ENCODE measurements at places on chromosomes 4 and X. TPM values are rescaled to one million over a fixed set of nuclear protein-coding genes. Genes with fewer than 3 reads are reported as not detected.

LAS1L gene
- 16.6 TPM for total RNA-seq

MAGEC3 gene
- not detected for total RNA-seq

ZCCHC18 gene
- 0.52 TPM for total RNA-seq

DRD5 gene
- total RNA-seq: not detected

TRIM61 gene
- 3.0 TPM for total RNA-seq

MAB21L2 gene
- 4.6 TPM for total RNA-seq

MEPE gene
- not detected for total RNA-seq

ADH1A gene
- total RNA-seq: not detected

L1CAM gene
- total RNA-seq: 4.6 TPM

IRS4 gene
- not detected for total RNA-seq

HSFX2 gene
- total RNA-seq: 0.72 TPM

RAB33A gene
- total RNA-seq: 5.1 TPM

PDCL2 gene
- not detected for total RNA-seq

BST1 gene
- total RNA-seq: 55.3 TPM

GLOD5 gene
- not detected for total RNA-seq

CT55 gene
- total RNA-seq: not detected

NIPAL1 gene
- 2.0 TPM for total RNA-seq

IL2RG gene
- total RNA-seq: not detected

CCDC149 gene
- total RNA-seq: 12.6 TPM

DUSP21 gene
- not detected for total RNA-seq

KLB gene
- total RNA-seq: 0.07 TPM

NCAPG gene
- 3.7 TPM for total RNA-seq

MAGEB10 gene
- not detected for total RNA-seq

SCRG1 gene
- 3.6 TPM for total RNA-seq

IBSP gene
- 1.9 TPM for total RNA-seq

NOX1 gene
- total RNA-seq: not detected

CXorf49B gene
- total RNA-seq: not detected

FOXR2 gene
- not detected for total RNA-seq

SPCS3 gene
- 126 TPM for total RNA-seq

SLC9B1 gene
- 0.76 TPM for total RNA-seq

FREM3 gene
- 0.07 TPM for total RNA-seq

Measured in smooth muscle cell of the pulmonary artery (primary cell).